ENCODE measurements at places on chromosomes 16 and 17.
A peak's percentile ranks its signal among the peaks of the same experiment; 100 is the strongest.

- no peak for DNase-seq
Observed at GRCh38 chr17:61011251-61011650, 333.6 kb downstream of the BCAS3 start.

DNA sequence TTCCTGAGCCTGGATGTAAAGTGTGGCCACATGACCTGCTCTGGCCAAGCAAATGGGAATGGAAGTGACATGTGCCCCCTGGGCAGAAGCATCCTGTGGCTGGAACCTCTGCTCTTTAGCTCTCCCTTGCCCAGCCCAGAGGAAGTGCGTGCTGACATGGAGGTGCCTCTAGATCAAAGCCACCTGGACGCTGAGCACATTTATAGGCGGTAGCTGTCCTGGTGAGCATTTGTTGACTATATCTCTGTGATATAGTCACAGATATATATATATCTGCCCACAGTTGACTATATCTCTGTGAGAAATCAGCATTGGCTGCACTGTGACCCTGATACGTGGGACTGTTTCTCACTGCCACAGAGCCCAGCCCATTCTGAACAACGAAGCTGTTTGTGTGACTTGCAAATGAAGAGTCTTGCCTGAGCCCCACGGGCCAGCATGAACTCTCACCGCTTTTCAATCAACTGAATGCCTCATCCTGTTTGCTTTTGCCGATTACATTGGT, 118.8 kb downstream of the C16orf95 start:
- DNase-seq, result no peak

DNA sequence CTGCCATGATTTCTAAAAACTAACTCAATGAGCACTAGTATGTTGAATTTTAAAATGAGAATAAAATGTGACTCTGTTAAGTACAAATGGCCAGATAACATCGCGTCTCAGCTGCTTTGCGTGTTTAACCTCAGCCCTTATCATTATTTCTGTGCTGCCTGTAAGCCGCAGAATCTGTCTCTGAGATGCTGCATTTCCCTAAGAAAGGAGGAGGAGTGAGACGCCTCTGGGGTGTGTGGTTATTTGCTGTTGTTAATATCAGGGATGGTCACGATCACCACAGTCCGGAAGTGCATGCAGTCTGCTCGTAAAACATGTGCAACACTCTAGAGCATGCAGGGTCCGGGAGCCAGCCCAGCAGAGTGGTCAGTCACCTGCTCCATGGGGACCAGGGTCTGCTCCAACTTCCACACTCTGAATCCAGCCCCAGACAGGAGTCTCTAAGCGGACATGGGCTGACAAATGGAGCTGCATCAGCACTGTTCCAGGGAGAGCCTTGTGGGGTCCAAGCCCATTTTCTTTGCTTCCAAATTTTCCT, 342.5 kb downstream of the MAF start:
- DNase-seq, result no peak

- DNase-seq, result no peak
Observed at GRCh38 chr17:67562005-67562404, 155.7 kb upstream of the NOL11 start.

DNA sequence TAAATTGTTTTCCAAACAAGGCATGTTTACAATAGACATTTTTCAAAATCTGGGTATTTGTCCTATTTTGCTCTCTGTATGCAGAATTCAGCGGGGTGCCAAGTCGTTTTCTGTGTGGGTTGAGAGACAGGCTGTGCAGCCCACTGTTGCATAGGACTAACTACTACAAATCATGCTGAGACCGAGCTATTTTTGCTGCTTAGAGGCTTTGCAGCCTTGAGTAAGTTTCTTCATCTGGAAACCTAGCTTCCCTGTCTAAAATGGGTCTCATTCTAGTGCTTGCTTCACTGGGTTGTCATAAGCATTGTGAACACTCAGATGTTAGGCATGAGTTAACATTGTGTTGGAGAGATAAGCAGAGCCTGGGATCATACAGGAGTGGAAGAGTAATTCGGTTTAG, 1.3 kb downstream of the PRPSAP2 start:
- no peak for DNase-seq

- DNase-seq, result no peak
Observed at GRCh38 chr16:67773569-67774456, 32.5 kb downstream of the RANBP10 start.

GRCh38 chr17:76384222-76384986, at the start of gene SPHK1:
SPHK1 (plus strand) TSS chr17:76384609; CDS start chr17:76385645, 1,036 bp downstream.
- no peak for DNase-seq

GRCh38 chr17:30360086-30360808, 18.5 kb upstream of the CPD start:
- no peak for DNase-seq

DNA sequence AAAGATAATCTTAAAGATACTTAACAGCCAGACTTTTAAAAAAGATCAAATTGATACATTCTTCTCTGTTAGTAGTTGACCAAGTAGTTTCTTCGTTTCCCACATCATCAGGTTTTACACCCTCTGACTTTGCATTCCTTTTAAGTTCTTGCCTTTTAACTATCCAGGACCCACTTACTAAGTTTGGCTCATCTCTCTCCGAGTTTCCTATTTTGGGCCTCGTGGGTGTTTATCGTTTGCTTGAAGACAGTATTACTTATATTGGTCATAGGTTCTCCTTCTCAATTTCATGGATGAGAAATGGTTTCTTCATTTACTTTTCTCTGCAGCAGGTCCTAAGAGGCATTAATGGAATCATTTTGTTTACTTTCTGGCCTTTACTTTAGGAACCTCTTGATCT, 43.2 kb downstream of the RPA1 start:
- DNase-seq, result no peak

GRCh38 chr17:74185571-74186185, 17.8 kb upstream of the RPL38 start:
- peak; percentile 75 for DNase-seq
